CD4-positive, alpha-beta memory T cell (primary cell): ENCODE measurements at places on chromosomes 2 and 18. TPM values are rescaled to one million over a fixed set of nuclear protein-coding genes. Genes with fewer than 3 reads are reported as not detected.

TUBB8B gene
- not detected for total RNA-seq

ITPRID2 gene
- 38.8 TPM for total RNA-seq

SLC40A1 gene
- 27.4 TPM for total RNA-seq

MAP4K4 gene
- total RNA-seq = 105 TPM

DNA sequence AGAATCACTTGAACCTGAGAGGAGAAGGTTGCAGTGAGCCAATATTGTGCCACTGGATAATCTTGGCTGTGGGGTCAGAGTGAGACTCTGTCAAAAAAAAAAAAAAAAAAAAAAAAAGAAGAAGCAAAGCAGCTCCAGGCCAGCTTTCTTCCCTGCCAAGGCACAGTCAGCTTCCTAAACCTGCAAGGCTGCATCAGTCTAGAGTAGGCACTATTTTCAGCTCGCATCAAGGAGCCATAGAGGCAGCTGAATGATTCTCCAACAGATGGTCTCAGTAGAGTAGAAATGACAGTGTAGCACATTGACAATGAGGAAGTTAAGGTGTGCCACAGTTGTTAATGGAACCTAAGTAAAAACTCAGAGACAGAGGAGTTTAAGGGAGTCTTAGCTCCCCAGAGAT lies 35.6 kb downstream of the BMP10 start:
- DNase-seq = no peak

DNA sequence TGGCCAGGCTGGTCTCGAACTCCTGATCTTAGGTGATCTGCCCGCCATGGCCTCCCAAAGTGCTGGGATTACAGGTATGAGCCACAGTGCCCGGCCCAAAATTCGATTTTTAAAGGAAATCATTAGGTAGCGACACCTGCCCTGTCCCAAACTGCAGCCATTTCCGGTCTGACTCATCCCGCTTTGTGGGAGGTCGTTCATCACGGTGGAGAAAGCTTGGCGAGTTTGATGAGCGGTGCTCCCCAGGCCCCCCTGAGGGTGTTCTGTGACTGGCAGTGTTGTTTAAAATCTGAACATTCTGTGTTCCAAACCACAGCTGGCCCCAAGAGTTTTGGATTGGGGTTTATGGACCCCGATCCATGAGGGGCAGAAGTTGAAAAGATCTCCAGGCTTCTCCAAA lies 53.0 kb upstream of the GLI2 start:
- DNase-seq = no peak

GRCh38 chr2:15869871-15870270 lies 70.5 kb upstream of the MYCN start:
- DNase-seq = no peak

- DNase-seq = no peak
Measured at GRCh38 chr2:238152771-238153688, 5.7 kb upstream of the ERFE start.

DNA sequence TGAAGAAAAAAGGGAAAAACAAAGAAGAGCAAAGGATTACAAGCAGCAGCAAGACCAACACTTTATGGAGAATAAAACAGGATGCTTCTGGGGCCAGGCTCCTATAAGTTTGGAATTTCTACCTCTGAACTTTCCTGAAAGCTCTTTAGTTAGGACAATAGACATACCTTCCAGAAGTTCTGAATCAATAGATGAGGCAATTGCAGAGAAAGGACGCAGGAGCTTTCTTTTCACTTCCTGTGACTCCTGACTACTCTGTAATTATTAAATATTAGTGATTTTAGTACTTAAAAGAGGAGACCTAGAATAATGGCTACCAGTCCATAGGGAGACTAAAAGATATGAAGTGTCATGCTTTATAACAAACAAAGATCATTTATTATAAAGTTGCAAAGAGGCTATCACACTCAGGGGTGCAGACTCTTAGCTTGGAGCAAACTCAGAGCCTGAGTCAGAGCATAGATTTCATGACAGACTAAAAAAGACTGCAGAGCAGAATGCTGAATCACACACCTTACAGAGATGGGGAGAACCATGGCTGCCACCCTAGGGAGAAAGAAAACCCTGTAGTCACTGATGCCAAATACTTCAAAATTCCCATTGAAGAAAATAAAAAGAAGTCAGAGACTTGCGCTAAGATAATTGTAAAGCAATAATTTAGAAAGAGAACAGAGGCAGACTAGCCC lies 52.5 kb upstream of the FAM136A start:
- DNase-seq = no peak

- no peak for DNase-seq
Measured at GRCh38 chr2:137168552-137168951, 403.2 kb downstream of the THSD7B start.

GRCh38 chr2:9310377-9310776 lies 103.8 kb downstream of the ASAP2 start:
- no peak for DNase-seq

- no peak for DNase-seq
Measured at GRCh38 chr2:58634653-58635370, 393.7 kb upstream of the FANCL start.

DNA sequence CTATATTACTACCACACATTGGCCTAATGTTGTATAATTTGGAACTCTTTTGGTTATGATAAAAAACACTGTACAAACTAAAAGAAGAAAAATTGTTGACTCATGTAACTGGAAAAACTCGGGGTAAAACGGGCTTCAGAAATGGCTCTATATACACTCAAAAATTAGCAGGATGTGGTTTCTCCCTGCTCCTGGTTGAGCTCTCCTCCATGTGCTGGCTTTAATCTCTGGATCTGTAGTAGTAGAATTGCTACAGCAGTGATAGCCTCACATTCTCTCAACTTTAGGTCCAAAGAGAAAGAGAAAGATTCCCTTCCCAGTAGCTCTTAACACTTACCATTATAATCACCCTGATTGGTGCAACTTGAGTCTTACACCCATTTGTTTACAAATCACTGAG lies 274.9 kb upstream of the GALNT5 start:
- no peak for DNase-seq

DNA sequence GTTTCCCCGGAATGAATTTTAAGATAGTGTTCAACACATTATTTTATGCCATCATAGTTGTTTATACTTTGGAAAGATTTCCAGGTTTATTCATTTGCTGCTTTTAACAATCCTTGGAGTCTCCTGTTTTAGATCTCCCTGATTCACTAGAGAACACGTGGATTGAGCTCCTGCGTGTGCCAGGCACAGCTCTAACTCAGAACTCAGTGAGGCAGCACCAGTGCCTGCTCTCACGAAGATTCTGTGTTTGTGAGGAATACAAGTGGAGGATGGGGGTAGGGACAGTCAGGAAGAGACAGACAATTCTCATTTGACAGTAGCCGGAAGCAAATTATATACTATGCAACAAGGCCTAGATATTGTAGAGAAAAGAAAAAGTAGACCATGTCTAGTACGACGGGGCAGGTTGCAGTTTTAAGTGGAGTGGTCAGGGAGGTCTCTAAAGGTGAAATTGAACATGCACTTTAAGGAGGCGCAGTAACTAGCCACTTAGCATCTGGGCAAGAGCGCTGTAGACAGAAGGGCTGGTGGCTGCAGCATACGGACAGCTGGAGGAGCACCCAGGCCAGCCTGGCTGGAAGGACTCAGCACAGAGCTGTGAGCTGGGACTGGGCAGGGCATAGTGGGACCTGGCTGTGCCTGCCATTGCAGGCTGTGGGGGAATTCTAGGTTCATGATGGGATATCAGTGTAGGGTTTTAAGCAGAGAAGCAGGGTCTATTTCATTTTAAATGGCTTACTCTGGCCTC lies 24.3 kb downstream of the RNF144A start:
- DNase-seq = no peak

GRCh38 chr2:154497019-154497418 lies 201.5 kb upstream of the KCNJ3 start:
- no peak for DNase-seq
